ENCODE measurements at places on chromosomes 12 and 14.

DNA sequence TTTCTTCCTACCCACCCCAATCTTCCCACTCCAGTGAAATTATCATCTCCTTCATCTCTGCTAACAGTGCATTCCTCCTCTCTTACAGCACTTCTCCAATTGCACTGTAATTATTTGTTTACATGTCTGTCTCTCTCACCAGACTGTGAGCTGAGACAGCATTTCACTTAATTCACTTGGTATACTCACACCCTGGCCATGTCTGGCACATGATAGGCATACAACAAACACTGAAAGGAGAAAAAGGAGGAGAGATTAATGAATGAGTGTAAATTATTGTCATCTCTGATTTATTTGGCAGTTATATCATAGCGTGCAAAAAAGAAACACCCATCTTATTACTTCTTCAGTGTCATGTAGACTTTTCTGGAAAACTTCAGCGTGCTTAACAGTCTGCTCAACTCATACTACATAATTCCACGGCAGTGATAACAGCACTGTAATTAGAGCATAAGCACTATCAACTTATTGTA lies 452.3 kb downstream of the ADAMTS20 start:
- DNase-seq, result no peak

- DNase-seq, result no peak
Measured at GRCh38 chr14:48970943-48971342, 615.2 kb downstream of the RPS29 start.

GRCh38 chr12:87336814-87337336 lies 692.3 kb downstream of the C12orf50 start:
- DNase-seq, result no peak

- no peak for DNase-seq
Measured at GRCh38 chr12:79858518-79858917, 76.4 kb downstream of the PPP1R12A start.

GRCh38 chr12:47547077-47547476 lies 158.8 kb downstream of the RPAP3 start:
- no peak for DNase-seq

- peak; percentile 88 for DNase-seq
Measured at GRCh38 chr14:91573894-91574837, 64.1 kb upstream of the PPP4R3A start.

- DNase-seq, result no peak
Measured at GRCh38 chr14:58717211-58717610, 79.4 kb downstream of the DACT1 start.

DNA sequence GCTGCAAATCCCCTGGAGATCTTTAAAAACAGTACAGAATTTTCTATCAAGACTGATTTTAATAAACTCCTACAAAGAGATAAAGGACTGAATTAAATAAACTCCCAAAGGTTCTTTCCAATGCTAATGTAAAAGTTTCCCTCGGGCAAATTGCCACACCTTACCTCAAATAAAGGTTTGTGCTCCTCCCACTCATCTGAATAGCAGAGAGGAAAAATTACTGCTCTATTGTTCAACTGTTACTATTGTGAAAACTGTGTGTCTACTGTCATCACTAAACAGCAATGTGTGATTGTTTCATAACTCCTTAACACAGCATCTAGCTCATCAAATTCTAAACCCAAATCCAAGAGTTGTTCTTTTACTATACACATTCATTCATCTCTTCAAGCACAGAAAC lies 3.2 kb downstream of the SPTLC2 start:
- no peak for DNase-seq

GRCh38 chr12:130818272-130818634 lies 20.8 kb downstream of the STX2 start:
- no peak for DNase-seq

GRCh38 chr12:92654929-92655328 lies 47.9 kb upstream of the PLEKHG7 start:
- DNase-seq, result no peak

- DNase-seq, result no peak
Measured at GRCh38 chr12:114958538-114958937, 274.6 kb upstream of the TBX3 start.

GRCh38 chr12:93333828-93334227 lies 43.9 kb upstream of the NUDT4 start:
- no peak for DNase-seq

- DNase-seq, result peak; percentile 41
Measured at GRCh38 chr14:71610797-71611196, 321.4 kb upstream of the RGS6 start.

- no peak for DNase-seq
Measured at GRCh38 chr12:46265102-46265501, 3.7 kb downstream of the SLC38A1 start.

- DNase-seq, result no peak
Measured at GRCh38 chr12:69024907-69025306, 91.9 kb upstream of the CPM start.

DNA sequence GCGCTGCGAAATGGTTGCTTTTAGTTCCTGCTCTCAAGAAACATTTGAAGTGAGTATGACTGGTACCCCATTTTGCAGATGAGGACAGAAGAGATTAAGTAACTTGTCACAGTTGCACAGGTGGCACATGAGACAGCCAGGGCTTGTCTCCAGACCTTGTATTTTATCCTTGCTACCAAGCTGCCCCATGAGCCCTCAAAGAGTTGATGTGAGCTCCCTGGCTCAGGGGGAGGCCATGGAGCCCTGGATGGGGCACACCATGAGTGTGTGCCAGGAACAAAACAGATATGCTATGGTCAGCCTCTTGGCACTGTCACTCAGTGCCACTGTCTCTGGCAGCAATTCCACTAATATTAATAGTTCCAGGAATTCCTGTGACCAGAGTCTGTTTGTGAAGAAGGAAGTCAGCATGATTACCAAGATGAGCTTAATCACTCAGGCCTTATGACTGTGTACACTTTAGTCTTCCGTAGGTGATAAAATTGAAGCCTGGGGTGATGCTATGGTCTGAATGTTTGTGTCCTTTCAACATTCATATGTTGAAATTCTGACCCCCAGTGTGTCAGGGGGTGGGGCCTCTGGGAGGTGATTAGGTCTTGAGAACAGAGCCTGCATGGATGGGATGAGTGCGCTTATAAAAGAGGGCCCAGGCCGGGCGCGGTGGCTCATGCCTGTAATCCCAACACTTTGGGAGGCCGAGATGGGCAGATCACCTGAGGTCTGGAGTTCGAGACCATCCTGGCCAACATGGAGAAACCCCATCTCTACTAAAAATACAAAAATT lies 806.8 kb downstream of the AACS start:
- DNase-seq, result no peak

- no peak for DNase-seq
Measured at GRCh38 chr12:7869137-7869536, 3.6 kb downstream of the SLC2A14 start.

DNA sequence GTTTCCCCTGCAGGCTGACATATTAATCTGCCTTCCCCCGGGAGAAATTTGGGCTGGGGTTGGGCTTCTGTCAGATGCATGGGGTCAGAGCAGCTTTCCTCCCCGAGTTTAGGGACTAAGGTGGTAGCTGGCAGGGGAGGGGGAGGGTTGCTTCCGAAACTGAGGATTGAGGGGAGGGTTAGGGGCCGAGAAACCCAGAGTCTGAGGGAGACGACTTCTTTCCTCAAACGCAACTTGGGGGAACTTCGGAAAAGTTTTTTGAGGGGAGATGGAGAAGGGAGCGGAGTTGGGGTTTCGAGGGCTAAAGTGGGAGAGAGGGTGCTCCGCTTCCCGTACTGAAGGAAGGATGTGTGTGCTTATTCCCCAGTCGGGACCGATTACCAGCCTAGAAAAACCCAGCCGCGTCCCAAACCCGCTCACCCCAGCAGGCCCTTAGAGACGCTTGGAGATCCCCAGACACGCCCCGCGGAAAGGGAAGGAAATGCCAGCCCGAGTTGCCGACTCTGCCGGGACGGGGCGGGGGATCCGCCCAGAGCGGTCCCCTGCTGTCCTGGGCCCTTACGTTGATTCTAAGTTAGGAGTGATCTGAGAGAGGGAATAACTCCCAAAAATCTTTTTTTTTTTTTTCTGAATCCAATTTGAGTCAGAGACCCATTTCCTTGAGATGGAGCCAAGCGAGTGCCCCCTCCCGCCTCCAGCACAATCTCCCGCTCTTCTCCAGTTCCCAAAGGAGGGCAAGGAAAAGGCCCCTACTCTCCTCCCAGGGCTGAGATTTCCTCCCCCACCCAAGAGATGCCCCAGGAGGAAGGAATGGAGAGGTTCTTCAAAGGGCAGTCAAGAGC lies 61.9 kb downstream of the SMUG1 start:
- no peak for DNase-seq

DNA sequence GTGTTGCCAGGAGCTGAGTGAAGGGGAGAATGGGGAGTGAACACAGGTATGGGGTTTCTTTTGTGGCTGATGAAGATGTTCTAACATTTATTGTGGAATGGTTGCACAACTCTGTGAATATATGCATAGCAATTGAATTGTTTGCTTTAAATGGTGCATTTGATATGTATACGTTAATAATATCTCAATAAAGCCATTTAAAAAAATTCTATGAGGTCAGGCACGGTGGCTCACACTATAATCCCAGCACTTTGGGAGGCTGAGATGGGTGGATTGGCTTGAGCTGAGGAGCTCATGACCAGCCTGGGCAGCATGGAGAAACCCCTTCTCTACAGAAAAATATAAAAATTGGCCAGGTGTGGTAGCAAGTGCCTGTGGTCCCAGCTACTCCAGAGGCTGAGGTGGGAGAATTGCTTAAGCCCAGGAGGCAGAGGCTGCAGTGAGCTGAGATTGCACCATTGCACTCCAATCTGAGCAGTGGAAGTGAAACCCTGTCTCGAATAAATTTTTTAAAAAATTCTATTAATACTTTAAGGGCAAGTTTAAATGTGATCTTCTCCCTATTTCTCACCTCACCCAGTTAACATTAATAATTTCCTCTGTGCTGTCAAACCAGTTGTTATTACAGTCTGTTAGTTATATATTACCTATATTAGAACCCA lies 65.3 kb downstream of the DENND5B start:
- DNase-seq, result no peak

DNA sequence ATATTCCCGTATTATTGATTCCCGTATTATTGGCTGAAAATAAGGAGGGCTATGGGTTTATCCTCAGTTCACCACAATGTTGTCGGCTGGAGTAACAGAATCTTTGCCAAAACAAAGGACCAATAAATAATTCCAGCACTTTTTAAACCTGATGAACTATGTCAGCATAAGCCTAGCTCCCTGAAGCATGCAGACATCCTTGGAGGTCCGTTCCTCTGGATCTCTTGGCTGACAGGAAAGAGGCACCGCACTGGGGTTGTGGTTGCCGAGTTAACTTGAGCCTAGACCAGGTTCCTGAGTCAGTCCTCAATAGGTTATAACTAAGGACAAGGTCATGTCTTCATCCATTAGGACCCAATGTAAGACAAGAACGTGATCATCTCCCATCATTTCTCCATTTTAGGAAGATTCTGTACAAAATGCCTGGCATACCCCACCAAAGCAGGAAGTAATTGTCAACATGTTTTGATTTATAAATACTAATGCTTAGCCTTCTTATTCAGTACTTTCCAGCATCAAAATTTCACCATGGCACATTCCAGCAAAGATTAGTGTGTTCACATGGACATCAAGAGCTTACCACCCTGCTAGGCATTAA lies 36.6 kb downstream of the NID2 start:
- DNase-seq, result no peak

DNA sequence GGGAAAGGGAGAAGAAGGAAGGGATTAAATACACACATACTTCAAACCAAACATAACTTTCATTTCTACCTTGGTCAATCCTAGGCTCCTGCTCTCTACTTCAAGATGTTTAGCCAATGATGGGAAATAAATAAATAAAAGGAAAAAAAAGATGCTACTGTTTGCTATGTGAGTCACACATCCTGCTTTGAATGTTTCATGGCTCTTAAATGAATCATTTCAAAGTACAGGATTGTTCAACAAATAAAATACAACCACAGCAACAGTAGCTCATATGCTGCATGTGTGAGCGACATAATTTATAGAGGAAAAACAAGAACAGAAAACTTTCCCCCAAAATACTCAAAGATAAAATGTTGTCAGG lies 54.3 kb upstream of the NPFF start:
- DNase-seq, result no peak

DNA sequence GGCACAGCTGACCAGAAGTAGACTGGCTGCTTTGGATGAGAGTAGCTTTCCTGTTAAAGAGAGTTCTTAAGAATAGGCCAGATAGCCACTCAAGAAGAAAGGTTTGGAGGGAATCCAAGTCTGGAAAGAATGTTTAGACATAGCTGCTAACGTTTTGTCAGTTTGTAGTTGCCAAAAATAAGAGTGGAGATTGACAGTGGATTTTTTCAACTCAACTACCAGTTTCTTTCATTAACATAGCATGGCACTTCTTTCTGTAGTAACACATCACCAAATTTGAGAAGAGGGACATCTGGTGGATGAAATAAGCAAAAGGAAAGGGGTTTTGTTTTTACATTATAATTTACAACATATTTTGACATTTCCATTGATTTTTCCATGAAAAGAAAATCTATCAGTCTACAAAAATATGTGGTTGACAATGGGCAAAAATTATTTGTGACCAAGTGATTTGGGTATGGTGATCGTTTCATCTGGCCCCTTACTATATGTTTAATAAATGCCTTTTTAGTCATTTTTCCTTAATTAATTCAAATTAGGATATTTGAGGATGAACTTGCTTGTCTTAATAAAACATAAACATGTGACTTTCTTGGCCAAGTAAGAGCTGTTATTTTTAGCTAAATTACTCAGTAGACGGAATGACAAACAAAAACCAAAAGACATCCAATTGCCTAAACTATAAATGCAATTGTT lies 71.1 kb downstream of the PTPRR start:
- DNase-seq, result no peak

- DNase-seq, result no peak
Measured at GRCh38 chr12:120365675-120366340, 3.2 kb downstream of the MSI1 start.

DNA sequence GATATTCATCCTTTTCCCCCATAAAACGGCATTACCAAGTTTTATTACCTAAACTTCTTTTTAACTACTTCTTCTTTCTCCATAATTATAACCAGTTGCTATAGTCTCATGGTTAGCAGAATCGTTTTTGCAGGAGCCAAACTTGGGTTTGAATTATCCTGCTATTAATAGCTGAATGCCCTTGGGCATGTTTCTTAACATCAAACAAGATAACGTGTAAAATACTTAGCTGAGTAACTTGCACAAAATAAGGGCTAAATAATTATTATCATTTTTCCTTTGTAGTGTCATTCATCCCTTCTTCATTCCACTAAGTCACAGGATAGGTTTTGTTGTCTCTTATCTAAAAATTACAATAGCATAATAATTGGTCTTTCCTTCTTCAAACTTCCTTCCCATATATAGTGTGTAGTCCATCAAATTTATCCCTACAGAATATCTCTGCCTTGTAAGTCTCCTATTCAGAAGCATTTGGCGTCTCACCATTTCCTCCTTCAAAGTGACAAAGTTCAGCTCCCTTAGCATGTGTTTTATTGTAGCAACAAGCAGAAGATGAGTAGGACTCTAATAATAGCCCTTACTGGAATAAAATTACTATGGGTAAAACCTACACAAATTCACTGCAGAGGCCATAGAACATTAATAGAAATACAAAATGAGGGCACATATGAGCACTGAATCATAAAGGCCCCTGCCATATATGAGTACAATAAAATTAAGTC lies 63.8 kb downstream of the FAR2 start:
- no peak for DNase-seq
